Activated CD8-positive, alpha-beta memory T cell treated with anti-CD3 and anti-CD28 coated beads for 1 hour (primary cell): ENCODE measurements at places on chromosomes 16 and 17.

GRCh38 chr17:41985919-41986318 is 19.3 kb downstream of the CNP start:
- DNase-seq, result no peak

GRCh38 chr17:68238871-68239253 is 9.0 kb upstream of the AMZ2 start:
- DNase-seq, result no peak

- DNase-seq, result no peak
Measured at GRCh38 chr17:46167826-46168569, 25.2 kb downstream of the KANSL1 start.

DNA sequence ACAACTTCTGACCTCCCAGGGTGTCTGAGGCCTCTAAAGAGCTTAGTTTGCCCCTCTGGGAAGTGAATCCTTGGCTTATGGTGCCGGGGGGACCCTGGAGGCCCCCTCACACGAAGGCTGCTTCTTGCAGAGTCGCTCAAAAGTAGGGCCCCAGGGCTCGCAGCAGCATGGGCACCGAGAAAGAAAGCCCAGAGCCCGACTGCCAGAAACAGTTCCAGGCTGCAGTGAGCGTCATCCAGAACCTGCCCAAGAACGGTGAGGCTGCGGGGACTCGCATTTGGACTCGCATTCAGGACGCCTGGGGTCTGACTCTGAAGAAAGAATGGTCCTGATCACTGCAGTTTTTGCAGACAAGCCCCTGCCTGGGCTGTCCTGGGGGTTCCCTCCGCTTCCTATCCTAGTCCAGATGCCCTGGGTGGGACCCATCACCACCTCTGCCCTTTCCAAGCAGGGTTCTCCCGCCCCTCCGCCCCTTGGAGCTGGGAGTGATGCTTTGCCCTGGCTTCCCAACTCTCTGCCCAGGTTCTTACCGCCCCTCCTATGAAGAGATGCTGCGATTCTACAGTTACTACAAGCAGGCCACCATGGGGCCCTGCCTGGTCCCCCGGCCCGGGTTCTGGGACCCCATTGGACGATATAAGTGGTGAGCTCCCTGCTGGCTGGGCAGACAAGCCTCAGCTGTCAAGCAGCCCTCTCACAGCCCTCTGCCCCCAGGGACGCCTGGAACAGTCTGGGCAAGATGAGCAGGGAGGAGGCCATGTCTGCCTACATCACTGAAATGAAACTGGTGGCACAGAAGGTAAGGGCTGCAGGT is 698 bp downstream of the ACBD4 start:
- no peak for DNase-seq

DNA sequence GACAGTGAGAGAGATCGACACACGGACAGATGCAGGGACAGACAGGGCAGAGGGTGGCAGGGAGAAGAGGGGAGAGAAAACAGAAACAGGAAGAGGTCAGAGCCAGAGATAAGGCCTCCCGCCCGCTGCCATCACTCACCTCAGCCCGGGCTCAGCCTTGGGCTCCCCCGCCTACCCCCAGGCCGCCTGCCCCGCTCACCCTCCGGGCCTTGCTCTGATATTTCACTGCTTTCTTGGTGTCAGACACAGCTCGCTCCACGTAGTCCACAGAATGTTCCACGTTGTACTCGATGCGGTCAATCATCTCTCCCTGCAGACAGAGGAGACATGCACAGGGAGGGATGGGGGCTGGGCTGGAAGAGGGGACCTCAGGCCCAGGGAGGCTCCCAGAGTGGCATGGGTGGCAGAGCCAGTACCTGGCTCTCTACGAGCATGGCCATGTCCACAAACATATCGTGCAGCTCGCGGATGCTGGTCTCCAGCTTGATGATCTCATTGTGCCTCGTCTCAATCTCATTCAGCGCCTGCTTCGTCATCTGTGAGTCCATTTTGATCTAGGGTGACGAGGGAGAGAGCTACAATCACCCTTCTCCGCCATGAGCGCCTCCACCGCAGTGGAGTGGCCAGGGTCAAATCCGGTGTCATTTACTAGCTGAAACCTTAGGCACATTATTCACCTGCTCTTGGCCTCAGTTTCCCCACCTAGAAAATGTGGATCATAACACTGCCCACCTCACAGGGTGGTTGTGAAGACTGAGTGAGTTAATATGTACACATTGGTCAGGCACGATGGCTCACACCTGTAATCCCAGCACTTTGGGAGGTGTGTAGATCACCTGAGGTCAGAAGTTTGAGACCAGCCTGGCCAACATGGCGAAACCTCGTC is 8.2 kb downstream of the HSD3B7 start:
- DNase-seq, result no peak

- DNase-seq, result no peak
Measured at GRCh38 chr16:89224665-89225064, 7.2 kb downstream of the ZNF778 start.

DNA sequence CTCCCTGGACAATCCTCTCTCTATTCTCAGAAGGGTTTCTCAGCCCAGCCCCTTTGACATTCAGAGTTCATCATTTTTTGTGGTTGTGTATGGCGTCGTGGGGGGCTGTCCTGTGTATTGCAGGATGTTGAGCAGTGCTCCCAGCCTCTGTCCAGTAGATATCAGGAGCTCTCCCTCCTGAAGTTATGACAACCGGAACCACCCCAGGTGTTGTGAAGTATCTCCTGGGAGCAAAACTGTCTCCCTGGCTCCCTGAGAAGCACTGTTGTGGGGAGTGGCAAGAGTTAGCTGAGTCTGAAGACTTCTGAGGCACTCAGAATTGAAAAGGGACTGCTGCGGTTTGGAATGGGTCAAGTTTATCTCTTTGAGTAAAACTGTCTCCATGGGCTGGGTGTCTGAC is 55.9 kb upstream of the MGAT5B start:
- DNase-seq, result no peak

DNA sequence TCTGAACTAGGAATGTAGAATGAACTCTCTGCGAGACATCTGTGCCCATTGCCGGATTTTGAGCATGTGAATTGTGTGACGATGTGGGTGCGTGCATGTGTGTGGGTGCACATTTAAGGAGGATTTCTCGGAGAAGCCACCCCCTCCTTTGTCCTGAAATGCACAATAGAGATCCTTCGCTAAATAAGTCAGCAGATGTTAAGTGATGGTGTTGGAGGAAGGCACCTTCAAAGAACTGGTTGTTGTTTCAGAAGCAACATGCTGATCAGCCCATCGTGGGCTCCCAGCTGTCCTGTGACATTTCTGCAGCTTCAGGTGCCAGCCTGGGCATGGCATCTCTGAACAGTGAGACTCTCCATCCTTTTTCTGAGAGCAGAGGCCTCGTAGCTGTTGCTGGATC is 194.9 kb downstream of the MSI2 start:
- no peak for DNase-seq

DNA sequence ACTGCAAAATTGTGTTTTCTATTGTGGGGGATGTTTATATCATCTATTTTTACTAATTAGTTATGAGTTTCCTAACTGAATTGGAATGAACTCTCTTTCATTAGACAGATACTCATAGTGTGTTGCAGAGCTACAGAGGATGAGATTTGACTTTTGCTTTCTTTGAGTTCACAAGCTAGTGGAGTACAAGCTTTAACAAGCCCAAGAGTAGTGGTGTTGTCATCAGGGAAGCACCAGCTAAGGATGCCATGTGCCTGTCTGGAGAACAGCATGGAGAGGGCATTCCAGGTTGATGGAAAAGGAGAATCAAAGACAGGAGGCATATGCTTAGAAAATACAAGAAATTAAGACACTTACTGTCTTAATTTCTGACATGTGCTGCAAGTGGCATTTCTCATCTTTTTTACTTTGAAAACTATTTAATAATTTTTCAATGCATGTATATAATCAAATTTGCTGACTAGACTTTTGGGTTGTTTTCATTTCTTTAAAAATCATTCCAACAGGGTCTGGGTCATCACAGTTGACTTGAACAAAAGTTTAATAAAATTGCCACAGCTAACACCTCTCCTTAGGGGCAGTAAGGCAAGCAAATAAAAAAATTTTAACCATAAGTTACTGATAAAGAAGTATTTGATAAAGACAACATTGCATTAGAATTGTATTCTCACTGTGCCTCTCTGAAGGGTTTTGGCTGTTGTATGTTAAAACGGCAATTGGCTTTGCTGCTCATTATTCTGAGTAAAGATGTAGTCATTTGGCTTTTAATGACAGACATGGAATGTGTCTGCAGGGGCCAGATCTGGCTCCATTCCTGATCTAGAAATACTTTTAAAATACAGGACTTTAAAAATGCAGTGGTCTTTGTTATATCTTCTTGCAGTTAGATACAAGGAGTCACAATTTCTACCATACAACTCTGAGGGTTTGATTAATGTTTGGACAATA is 323.7 kb upstream of the CDH11 start:
- DNase-seq, result no peak

- no peak for DNase-seq
Measured at GRCh38 chr17:74776990-74777389, 845 bp upstream of the NAT9 start.

DNA sequence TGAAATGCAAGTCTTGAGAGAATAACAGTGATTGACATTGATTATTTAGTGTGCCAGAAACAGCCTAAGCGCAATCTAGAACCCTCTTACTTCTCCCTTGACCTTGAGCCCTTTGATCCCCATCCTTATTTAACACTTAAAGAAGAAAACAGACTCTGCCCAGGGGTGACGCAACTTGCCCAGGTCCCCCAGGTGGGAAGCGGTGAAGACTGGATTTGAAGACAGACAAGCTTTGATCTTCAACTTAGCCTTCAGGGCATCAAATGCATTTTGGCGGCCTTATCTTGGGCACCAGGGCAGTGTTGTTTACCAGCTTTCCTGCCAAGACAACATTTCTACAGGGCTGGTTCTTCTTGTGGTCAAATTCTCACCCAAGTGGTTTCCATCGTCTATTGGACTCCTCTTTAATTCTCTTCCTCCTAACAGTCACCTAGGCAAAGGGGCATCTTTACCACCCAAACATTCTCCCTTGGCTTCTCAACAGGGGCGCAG is 8.9 kb upstream of the CIITA start:
- DNase-seq, result no peak

GRCh38 chr17:8173056-8173870 is 2.9 kb downstream of the TMEM107 start:
- peak; percentile 55 for DNase-seq

GRCh38 chr16:50272687-50273381 is 6.5 kb downstream of the ADCY7 start:
- no peak for DNase-seq

DNA sequence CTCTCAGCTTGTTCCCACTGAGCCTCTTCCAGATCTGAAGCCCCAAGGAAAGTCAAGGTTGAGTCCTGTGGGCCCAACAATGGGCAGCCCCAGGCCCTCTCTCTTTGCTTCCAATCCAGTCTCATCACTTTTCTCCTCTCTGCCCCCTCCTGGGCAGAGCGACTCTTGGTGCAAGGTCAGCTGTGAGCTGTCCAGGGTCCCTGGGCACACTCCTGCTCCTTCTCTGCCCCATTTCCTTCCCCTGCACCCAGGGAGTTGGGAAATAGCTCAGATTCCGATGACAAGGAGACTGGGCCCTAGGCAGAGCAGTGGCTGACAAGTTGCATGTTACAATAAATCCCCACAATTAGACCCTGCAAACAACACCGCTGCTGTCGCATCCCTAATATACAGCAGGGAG is 16.1 kb upstream of the CRHR1 start:
- DNase-seq, result no peak

DNA sequence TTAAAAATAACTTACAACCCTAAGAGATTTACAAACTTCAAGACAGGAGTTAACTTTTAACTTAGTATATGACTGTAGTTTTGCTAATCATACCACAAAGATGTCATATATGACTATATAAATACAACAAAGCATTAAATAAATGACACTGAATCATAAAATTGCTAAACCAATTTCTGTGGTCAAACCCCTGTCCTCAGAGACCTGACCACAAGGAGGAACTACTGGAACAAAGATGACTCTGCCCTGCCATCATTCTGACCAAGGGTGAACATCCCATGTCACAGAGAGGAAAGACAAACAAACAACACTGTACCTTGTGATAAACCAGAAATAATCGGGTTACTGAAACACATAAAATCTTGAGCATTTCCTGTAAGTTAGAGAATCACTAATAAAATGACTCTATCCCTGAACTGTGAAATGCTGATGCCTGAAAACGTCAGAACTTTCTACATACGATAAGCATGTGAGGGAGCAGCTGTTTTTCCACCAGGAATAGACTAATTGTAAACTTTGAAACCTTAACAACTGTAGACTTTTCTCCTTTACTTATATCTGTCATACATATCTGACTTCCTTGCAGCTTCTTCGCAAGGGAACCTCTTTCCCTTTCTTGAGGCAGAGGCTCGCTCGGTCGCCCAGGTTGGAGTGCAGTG is 47.9 kb downstream of the WDR59 start:
- DNase-seq, result no peak

GRCh38 chr17:21425321-21425720 is 49.2 kb downstream of the KCNJ12 start:
- no peak for DNase-seq

DNA sequence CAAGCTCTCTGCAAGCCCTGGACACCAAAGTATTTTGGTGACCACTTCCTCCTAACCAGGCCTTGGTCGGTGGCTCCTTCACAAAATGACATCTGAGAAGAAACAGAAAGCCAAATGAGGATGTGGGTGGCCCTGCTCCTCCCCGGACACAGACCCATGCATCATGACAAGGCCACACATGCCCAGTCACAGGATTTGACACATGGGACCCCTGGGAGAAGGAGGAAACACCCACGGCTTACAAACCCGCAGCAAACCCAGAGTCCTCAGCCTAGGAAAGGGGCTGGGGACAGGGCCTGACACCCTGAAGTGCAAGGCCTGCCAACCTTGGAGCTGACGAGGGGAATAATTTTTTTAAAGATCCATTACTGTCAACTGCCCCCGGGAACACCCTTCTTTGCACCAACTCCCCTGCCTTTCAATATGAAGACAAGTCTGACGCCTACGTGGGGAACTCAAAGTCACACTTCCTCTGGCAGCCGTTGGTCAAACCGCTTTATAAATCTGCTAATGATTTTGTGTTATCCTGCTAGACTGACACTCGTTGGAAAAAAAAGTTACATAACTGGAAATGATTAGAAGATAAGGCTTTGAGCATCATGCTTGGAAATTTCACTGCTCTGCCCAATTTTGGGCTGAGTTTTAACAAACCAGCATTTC is 41.3 kb downstream of the GAS7 start:
- no peak for DNase-seq

DNA sequence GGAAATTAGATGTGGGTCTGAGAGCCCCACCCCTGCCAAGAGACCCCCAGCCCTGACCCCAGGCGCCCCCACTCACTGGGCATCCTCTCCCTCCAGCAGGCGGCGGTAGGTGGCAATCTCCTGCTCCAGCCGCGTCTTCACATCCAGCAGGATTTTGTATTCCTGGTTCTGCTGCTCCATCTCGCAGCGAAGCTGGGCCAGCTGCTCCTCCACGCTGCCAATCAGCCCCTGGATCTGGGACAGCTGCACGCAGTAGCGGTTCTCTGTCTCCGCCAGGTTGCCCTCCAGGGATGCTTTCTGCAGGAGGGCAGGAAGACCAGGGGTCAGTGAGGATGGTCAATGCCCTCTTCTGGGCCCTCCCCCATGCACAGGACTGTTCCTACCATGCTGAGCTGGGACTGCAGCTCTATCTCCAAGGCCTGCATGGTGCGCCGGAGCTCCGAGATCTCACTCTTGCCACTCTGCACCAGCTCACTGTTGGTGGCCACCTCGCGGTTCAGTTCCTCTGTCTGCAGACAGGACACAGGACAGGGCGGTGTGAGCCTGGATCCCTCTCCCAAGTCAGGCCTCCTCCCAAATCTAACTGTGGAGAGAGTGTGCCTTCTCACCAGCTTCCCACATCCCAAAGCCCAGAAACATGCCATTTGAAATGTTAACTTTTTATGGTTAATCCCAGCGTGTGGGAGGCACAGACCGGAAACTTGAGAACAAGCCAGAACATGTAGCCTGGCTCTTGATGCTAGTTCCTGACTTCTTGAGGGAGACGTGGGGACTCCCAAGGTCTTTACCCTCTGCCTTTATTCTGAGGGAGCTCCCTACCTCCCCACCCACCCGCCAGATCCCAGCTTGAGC is 3.6 kb downstream of the KRT17 start:
- DNase-seq, result no peak
